ELF-1 (cell line): ENCODE measurements at places on chromosomes 3 and 15.
A peak's percentile ranks its signal among the peaks of the same experiment; 100 is the strongest.

GRCh38 chr3:30408105-30408557 lies 198.3 kb upstream of the TGFBR2 start:
- DNase-seq: no peak

GRCh38 chr15:85551221-85551832 lies 170.9 kb downstream of the AKAP13 start:
- DNase-seq: no peak

DNA sequence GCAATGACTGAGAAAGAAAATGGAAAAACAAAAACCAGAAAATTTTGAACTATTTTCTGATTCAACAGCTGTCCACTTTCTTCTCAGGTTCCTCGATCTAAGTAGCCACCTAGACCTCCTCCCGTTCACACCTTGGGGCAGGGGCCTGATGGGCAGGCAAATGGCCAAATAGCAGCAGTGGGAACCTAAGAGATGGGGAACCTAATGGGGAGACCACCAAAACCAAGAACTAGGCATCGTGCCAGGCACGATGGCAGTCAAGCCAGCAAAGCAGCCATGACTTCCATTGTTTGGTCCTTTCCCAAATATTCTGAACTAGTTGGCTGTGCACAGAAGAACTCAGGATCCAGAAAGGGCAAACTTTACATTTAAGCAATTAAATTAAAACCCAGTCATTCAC lies 57.1 kb downstream of the CAPN7 start:
- no peak for DNase-seq

- no peak for DNase-seq
Observed at GRCh38 chr15:58497046-58497785, 65.4 kb downstream of the LIPC start.

GRCh38 chr3:107643038-107643883 lies 120.5 kb downstream of the BBX start:
- no peak for DNase-seq

DNA sequence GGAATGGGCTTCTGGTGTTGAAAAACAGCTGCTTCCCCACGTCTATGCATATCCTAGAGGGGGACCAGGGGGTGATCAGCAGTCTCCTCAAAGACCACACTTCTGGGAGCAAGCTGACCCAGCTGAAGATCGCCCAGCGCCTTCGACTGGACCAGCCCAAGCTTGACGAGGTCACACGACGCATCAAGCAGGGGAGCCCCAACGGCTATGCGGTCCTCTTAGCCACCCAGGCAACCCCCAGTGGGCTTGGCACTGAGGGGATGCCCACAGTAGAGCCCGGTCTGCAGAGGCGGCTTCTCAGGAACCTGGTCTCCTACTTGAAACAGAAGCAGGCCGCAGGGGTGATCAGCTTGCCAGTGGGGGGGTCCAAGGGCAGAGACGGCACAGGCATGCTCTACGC lies 2.5 kb downstream of the RBM15B start:
- no peak for DNase-seq

- DNase-seq: no peak
Observed at GRCh38 chr3:150132101-150132749, 161.5 kb upstream of the PFN2 start.

- no peak for DNase-seq
Observed at GRCh38 chr3:101256511-101256910, 63.9 kb downstream of the IMPG2 start.

DNA sequence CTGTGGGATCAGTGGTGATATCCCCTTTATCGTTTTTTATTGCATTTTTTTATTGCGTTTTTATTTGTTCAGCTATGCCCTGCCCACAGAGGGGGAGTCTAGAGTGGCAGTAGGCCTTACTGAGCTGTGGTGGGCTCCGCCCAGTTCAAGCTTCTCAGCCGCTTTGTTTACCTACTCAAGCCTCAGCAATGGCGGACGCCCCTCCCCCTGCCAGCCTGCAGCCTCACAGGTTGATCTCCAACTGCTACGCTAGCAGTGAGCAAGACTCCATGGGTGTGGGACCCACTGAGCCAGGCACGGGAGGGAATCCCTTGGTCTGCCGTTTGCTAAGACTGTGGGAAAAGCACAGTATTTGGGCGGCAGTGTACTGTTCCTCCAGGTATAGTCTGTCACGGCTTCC lies 500.6 kb upstream of the MCTP2 start:
- peak; percentile 6 for DNase-seq

DNA sequence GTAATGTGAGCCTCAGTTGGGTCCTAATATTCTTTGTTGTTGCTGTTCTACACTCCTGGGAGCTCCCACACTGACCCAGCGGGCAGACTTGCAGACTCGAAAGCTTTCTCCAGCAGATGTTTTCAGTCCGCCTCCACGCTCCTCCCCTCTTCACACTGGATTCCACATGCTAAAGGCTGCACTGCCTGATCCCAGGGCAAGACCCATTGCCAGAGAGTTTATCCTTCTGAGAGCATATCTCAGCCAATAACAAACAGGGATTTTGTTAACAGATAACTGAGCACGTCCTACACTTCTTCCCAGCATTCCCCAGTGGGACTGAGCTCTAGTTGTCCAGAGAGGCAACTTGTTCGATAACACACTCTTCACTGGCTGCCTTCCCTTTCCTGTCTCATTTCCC lies 8.0 kb upstream of the COL6A6 start:
- peak; percentile 13 for DNase-seq

- DNase-seq: no peak
Observed at GRCh38 chr3:125126323-125126722, 70.5 kb upstream of the HEG1 start.

- no peak for DNase-seq
Observed at GRCh38 chr3:186882150-186882524, 39.6 kb downstream of the ADIPOQ start.

DNA sequence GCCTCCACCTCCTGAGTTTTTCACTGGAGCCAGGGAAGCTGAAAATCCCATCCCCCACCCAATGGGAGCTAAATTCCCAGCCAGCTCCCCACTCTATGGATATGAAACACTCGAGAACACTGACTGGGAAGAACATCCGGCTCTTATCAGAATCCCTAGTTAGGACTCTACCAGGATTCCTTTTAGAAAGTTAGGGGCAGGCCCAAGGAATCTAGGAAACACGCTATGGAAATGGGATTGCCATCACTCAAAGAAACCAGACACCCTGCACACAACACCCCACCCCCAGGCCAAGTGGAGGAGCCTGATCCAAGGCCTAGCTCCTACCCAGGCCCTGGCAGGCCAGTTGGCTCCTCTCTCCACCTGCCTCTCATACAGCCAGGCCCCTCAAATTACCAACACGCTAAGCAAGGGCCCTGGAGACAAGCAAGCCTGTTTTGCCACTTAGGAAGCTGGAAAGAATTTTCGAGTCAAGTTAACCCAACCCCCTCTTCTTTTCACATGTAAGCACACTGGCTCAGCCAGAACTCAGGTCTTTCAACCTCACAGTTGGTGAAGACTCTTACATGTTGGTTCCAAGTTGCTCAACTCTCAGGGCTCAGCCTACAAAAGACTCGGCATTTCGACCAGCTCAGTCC lies 75.5 kb downstream of the RBPMS2 start:
- DNase-seq: peak; percentile 97

GRCh38 chr15:68386587-68387288 lies 45.2 kb downstream of the ITGA11 start:
- no peak for DNase-seq

- no peak for DNase-seq
Observed at GRCh38 chr15:83208367-83208661, 691 bp upstream of the HDGFL3 start.

DNA sequence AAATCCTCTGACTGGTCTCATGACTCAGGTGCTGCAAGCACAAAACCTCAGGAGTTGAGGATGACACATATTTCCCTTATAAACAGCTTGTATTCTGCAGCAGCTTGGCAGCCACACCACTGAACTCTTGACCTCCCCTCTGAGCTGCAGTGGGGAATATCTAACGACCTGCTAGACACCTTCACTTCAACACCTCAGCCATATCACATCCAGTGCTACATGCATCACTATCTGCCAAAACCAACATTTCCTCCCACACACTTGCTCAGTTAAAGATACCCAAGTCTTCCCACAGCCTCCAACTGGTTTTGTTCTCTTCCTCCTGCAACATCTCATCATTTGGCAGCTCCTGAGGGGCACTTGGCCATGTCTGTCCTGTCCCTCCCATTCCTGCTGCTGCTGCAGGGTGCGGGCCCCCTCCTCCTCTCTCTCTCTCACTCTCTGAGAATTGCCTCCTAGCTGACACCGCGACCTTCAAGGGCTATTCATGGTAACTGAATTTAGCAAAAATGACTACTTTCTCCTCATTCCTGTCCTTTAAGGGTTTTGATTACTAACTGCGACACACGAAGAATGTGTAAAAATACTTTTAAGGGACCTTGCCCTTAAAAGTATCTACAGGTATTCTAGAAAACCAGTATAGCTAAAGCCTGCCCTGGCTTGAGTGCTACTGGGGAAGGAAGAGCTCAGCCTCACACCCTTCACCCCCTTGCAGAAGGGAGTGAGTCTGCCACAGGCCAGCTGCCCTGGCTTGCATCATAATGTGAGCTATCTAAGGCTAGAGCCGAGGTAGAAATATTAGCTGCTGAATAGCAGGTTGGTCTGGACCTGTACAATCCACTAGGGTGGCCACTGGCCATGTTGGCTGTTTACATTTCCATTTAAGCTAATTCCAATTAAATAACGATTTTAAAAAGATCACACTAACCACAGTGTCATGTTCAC lies 5.0 kb upstream of the CCR9 start:
- no peak for DNase-seq

- no peak for DNase-seq
Observed at GRCh38 chr3:121835465-121835801, 424 bp downstream of the EAF2 start.

DNA sequence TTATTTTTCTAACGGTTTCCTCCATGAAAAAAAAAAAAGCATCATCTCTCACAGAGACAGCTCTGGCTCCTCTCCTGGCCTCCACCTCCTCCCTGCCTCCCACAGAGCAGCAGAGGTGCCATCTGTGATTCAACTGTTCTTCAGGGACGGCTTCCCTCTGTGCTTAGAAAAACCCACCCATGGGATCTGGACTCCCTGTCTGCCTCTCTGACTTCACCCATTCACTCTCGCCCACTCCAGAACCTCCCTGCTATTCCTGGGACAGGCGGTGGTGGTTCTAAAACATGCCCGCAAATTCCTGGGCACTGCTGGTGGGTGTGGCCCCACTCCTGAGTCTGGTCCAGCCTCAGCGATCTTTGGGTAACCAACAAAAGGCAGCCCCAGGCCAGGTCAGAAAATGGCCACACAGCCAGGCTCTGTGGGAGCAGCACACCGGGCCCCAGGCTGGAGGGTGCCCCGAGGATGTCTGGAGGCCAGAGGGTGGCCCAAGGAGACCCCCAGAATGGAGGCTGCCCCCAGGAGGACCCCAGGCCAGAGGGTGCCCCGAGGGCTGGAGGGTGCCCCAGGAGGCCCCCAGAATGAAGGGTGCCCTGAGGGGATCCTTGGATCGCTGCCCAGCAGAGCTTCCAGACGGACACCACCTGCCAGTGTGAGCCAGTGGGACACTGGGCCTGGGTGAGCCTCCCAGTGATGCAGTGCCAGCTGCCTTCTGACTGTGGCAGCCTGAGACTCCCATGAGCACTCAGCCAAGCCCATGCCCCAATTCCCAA lies 2.6 kb upstream of the CHST13 start:
- no peak for DNase-seq

- no peak for DNase-seq
Observed at GRCh38 chr15:46442901-46443590, 808.2 kb downstream of the SQOR start.

GRCh38 chr3:32430900-32431299 lies 39.2 kb downstream of the CMTM7 start:
- no peak for DNase-seq

DNA sequence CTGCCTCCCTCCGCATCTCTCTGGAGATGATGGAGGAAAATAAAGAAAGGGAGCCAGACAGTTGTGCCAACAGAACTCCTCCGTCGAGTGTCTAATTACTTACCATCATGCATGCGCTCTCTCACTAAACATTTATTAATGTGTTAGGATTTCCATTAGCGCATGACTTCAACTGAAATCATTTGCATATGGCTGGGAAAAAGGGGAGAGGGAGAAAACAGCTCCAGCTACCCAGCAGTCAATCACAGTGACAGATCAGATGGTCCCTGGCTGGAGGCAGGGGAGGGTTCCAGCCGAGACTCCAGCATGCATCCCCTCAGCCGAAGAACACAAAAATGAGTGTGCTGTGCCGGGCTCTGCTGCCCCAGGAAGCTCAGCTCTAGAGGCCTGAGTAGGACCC lies 6.8 kb upstream of the RHO start:
- DNase-seq: no peak

- DNase-seq: no peak
Observed at GRCh38 chr3:135538123-135538522, 427.4 kb upstream of the PPP2R3A start.

GRCh38 chr3:5319454-5319853 lies 131.9 kb downstream of the EDEM1 start:
- DNase-seq: no peak

- no peak for DNase-seq
Observed at GRCh38 chr3:154129625-154130024, 8.4 kb downstream of the ARHGEF26 start.

GRCh38 chr3:28207000-28207733 lies 34.3 kb upstream of the CMC1 start:
- no peak for DNase-seq

- peak; percentile 20 for DNase-seq
Observed at GRCh38 chr3:17195856-17196604, 311.3 kb downstream of the PLCL2 start.

DNA sequence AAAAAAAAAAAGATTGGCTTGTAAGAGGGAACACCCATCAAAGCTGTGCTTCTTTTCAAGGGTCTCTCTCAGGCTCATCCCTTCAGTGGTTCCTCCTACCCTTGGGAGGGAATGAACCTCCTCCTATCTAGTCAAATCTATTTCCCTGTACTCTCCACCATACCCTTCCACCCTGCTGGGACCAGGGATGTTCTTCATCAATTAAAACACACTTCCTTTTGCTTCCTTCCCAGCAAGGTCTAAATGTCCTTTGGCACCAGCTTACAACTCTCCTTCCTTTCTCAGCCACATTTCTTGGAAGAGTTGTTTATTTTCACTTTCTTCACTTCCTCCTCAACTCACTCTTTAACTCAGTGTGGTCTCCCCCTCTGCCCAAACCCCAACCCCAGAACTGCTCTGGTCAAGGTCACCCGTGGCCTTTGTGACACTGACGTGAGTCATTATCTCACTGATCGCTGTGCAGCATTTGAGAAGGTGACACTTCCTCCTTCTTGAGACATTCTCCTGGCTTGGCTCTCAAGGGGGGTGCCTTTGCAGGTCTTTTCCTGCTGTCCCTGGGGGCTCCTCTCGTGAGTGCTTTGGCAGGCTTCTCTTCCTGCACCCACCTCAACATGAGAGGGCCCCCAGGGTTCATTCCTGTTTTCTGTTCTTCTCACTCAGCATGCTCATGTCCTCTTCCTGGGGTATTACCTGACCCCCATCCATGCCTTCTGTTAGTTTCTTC lies 210.5 kb upstream of the TLE3 start:
- DNase-seq: no peak

DNA sequence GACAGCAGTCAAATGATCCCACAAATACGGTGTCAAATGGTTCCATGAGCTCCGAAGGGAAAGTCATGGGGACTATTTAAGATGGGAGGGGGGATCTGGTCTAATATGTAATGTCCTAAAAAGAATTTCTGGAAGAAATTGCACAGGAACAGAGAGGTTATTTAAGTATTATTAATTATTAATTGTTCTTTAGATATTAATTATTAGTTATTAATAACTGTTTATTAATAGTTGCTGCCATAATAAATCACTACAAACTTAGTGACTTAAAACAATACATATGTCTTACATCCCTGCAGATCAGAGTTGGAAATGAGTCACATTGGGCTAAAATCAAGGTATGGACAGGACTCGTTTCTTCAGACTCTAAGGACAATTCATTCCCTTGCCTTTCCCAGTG lies 588.2 kb upstream of the NR2F2 start:
- DNase-seq: no peak

- DNase-seq: no peak
Observed at GRCh38 chr3:194376241-194376560, 6.7 kb upstream of the LRRC15 start.
